ENCODE measurements at places on chromosomes 5 and 9. TPM values are rescaled to one million over a fixed set of nuclear protein-coding genes. Genes with fewer than 3 reads are reported as not detected.

The LHX3 gene
- 0.08 TPM for total RNA-seq

The TAF1L gene
- 0.05 TPM for total RNA-seq

The DNAJA1 gene
- 142 TPM for total RNA-seq

The BHMT2 gene
- not detected for total RNA-seq

The LPAR1 gene
- not detected for total RNA-seq

- no peak overlapping the region for H3K4me3 ChIP-seq
- H3K36me3 ChIP-seq = no peaks in the 10 kb centered on the region
- no peak overlapping the region for H3K27ac ChIP-seq
- H3K27me3 ChIP-seq = peaks cover 3% of the 10 kb centered on the region
These were observed 81.3 kb downstream of the GADD45G start for GRCh38 chr9:89686126-89686525.

- no peak for DNase-seq
- no peaks in the 10 kb centered on the region for H3K36me3 ChIP-seq
- no peak overlapping the region for H3K4me3 ChIP-seq
- H3K27me3 ChIP-seq = peaks cover 53% of the 10 kb centered on the region
- H3K4me1 ChIP-seq = peaks cover 12% of the 10 kb centered on the region
These were observed 3.6 kb downstream of the TRIO start for GRCh38 chr5:14146725-14147124.

Data from activated CD4-positive, alpha-beta memory T cell treated with anti-CD3 and anti-CD28 coated beads, Interleukin-2, amount 10 ng/mL, durations not matched to agents 7 days and 5 days (primary cell).